ENCODE measurements at places on chromosomes 1 and 21.

- DNase-seq: no peak
These were observed 23.6 kb upstream of the SLC19A2 start for GRCh38 chr1:169509354-169509753.

DNA sequence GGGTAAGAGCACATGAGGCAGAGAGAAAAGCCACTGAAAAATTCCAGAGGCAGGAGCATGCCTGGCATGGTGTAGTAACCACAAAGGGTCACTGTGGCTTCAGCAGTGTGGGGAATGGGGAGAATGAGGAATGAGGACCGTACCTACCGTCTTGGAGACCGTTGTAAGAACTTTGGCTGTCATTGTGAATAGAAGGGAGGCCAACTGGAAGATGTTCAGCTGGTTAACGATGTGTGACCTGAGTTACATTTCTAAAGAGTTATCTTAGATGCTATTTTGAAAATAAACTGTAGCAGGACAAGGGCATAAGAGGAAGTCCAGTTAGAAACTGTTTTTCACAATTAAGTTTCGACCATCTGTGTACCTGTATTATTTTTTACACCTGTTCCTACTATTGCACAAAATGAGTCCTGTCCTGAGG lies 365.5 kb upstream of the SGIP1 start:
- DNase-seq: no peak

- DNase-seq: no peak
These were observed 17.4 kb downstream of the CCT8 start for GRCh38 chr21:29056005-29056404.

DNA sequence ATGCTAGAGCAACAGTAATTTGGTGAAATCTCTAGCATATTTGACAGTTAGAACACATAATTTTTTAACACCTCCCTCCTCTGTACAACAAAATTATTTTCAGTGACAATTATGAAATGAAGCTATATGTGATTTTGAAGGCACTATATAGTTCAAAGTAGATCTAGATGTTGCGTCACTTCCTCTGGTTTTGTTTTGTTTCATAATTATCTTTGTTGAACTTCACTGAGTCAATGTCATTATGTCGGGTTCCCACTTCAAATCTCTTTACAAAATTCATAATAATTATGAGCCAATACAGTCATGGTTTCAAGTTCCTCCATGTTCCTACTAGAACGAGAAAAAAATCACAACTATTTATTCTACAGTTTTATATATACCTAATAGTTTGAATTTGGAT lies 254.8 kb upstream of the PLXNA2 start:
- no peak for DNase-seq

DNA sequence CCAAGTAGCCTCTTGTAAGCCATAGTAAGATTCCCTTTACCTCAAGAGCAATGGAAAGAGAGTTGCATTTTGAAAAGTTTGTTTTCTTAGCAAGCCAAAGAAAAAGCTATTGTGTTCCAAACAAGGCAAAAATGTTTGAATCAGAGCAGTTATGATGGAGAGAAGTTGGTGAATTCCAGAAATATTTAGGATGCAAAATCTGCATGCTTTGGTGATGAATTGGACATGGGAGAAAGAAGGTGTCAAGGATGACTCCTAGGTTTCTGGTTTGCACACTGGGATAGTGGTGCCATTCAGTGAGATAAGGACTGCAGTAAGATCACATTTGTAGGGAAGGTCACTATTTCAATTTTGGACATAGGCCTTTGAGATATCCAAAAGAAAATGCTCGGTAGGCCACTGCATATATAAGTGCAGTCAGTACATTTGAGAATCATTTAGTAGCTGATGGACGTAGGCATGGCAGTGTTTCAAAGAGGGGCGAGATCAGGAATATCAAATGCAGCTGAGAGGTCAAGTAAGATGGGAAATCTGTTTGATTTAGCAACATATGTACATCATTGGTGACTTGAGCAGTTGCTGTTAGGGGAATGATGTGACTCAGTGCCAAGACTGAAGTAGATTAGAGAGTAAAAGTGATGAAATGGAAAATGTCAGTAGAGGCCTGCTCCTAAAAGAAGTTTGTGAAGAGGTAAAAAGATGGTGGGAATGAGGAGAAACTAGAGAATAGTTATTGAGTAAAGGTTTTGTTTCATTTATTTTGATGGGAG lies 33.9 kb upstream of the GPR25 start:
- DNase-seq: no peak

- no peak for DNase-seq
These were observed 152.3 kb downstream of the FCRL5 start for GRCh38 chr1:157399984-157400382.

GRCh38 chr1:41232305-41232704 lies 9.8 kb downstream of the SCMH1 start:
- DNase-seq: no peak

GRCh38 chr1:167455786-167456446 lies 62.4 kb downstream of the CD247 start:
- peak; percentile 78 for DNase-seq

DNA sequence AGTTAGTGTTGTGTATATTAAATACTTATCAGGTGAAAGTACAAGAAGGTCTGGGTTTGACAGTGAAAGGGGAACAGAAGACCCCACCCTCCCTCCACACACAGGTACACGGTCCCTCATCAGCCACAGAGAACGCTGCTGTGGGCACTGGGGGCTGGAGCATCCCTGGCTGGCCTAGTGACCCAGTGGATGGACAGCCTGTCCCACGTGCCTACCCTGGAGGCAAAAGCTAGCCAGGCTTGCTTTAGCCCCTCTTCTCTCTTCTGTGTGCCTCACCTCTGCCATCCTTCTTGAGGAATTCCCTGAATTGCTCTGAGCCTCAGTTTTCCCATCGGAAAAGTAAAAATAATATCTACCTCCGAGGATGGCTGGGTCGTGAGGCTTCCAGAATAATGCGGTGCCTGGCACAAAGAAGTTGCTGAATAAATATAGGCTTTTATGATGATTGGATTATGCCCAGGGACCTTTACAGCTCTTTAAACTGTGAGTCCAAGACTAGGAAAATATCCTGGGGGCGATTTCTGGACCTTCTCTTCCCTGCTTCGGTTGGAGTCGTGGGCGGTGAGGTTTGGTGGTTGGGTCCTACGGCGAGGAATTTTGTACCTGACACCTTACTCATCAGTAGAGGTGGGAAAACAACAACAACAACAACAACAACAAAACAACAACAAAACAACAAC lies 918 bp downstream of the IFNLR1 start:
- no peak for DNase-seq

- DNase-seq: no peak
These were observed 971.0 kb downstream of the NCAM2 start for GRCh38 chr21:21969211-21969610.

GRCh38 chr1:156748670-156749418 lies 2.6 kb downstream of the HDGF start:
- no peak for DNase-seq

DNA sequence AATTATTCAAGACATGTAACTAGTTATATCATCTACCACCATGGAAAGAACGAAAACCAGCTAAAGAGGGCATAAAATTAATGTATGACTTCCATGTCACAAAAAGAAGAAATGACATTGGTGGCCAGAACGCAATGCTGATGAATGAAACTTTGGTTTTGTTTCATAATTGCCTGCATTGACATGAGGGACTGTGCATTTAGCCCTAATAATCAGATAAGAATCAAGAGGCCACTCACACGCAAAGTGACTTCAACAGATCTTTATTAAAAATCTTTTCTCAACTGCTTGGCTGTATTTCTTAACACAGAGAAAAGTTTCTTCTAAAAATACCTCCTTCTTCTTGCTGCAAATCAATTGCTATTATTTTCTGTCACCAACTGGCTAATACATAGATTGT lies 184.7 kb upstream of the RUNX1 start:
- no peak for DNase-seq

- DNase-seq: no peak
These were observed 58.8 kb downstream of the NAV1 start for GRCh38 chr1:201597551-201598230.

DNA sequence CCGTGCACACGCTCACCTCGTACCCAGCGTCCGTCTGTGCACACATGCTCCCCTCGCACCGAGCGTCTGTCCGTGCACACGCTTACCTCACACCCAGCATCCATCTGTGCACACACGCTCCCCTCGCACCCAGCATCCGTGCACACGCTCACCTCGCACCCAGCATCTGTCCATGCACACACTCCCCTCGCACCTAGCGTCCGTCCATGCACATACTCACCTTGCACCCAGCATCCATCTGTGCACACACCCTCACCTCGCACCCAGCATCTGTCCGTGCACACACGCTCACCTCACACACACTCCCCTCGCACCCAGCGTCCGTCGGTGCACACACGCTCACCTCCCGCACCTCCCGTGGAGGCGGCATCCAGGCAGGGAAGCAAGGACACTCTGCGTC lies 24.4 kb upstream of the COL18A1 start:
- DNase-seq: no peak

- no peak for DNase-seq
These were observed 56.7 kb downstream of the GADD45A start for GRCh38 chr1:67741736-67742135.

DNA sequence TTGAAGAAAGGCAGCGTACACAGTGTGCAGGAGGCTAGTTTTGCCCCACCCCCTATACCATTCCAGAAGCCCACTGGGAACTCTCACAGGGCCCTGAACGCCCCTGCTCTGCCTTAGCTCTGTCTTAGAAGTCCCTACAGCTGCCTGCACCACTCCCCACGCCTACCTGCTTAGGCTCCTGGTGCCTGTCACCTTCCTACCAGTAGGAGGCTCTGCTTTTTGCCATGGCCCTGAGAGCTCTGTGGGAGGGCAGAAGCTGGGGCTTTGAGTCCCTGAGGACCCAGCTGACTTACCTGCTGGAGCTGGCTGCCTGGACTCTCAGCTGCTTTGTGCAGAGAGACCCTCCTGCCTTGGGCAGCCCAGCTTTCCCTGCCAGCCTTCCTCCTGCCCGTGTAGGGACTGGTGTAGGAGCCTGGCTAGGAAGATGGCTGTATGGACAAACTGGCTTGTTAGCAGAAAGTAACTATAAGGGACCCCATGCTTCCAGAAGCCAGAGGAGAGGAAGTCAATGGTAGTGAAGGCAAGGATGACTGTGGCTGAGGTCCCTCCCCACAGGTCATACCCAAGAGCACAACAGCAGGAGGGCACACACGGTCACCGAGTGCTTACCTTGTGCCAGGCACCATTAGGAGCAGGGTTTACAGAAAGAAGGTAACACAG lies 9.8 kb upstream of the CELSR2 start:
- DNase-seq: peak; percentile 55

DNA sequence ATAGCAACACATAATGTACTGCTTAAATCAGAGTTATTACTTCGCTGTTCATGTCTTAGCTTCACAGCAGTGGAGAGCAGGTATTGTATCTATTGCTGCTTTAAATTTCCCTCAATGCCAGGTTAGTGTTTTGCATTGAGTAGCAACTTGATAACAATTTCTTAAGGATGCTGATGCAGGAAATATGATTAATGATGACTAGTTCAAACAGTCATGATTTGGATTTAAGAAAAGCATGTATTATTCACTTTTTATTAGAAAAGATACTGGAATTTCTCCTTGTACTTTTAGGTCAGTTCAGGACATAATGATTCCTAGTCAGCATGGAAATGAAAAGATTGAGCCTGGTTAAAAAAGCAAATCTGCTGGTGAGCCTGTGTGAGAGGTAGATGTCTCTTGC lies 67.2 kb upstream of the ARHGAP29 start:
- DNase-seq: no peak

DNA sequence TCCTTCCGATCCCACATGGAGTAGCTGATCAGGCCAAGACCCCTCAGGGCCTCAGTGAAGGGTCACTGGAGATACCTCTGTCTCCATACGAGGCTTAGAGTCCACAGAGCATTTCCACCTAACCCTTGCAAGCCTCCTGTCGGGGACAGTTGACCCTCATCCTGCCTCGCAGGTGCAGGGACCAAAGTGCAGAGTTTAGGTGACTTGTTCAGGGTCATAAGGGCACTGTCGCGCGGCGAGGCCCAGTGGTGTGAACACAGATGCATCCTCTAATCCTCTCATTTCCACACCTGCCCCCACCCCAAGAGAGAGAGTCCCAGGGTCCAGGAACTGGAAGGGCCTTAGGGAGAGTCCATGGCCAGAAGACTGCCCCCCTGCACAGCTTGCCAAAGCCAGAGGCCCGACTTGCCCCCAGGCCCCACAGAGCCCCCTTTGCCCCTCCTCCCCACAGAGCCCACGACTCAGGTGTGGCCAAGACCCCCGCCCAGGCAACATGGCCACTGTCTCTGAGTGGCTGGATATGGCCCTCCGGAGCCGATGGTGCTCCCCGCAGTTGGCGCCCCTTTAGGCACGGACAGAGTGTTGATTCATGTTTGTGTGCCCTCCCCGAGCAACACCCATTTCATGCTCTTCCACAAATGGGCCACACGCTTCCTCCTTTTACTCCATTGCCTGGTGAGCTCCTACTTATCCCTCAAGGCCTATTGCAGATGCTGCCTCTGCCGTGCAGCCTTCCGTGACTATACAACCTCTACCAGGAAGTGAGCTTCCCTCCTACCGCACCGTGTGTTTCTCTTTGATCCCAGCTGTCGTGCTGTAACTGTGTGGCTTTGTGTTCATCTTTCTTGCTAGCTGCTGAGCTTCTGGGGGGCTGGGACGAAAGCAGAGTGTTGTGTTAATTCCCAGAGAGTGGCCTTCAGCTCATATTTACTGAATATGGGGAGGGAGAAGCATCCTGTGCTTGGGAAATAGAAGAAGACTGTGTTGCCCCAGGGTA lies 1.7 kb downstream of the TRPM2 start:
- no peak for DNase-seq

DNA sequence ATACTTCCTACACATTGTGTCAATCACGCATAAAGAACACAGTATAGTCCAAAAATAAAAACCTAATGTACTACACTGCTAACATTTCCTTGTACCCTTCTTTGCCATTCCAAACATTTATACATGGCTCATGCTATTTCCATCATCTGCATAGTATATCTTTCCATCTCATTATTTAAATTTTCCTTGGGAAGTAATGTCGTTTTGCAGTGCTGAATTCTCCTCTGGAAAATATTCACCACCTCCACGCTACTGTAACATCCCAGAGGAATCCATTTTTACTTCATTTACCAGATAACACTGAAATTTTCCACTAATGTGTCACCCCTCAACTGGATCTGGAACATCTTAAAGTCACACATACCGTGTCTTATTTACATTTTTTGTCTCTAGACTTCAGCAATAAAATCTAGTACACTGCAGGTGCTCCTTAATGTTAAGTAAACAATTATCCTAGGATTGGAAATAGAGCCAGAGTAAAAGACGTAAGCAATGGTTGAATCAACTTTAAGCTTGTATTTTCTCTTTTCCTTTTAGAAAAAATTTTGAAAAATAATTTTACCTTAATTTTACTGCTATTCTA lies 881.0 kb downstream of the AMY1C start:
- DNase-seq: no peak

DNA sequence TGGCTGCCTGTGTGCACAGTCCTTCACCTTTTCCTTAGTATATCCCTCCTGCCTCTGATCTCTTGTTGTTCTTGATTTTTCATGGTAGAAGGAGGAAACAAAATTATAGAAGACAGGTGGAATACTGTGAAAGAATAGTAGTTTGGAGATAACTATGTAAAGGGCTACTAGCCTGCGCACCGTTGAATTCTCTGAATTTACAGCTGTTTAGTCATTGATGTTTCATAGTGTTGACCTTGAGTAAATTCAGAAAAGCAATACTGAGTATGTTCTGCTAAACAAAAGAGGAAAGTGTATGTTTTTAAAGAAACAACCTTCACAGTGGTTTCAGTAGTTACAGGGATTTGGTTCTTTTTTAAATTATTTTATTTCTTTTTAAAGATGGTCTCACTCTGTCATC lies 18.1 kb downstream of the CAMTA1 start:
- no peak for DNase-seq

- no peak for DNase-seq
These were observed 145.6 kb downstream of the MRPL39 start for GRCh38 chr21:25461725-25462124.
